ENCODE measurements at places on chromosomes 4 and X.
A peak's percentile ranks its signal among the peaks of the same experiment; 100 is the strongest.

GRCh38 chrX:110114260-110114776 is 111.4 kb downstream of the TMEM164 start:
- DNase-seq: no peak

DNA sequence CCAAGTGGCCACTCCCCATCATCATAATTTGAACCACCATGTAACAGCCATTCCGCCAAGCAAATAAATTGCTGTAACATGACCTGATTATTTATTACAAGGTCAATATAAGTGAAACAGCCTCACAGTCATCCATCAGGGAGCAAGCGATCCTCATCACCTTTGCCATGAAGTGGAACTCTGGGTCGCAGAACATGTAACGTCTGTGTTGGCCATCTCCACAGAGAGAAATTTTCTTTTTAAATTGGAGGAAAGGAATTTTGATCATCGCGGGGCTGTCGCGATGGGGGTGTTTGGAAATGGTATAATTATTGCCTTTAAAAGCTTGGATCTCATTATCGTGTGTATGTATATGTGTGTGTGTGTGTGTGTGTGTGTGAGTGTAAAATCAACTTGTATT is 90.2 kb downstream of the SHOX start:
- no peak for DNase-seq

DNA sequence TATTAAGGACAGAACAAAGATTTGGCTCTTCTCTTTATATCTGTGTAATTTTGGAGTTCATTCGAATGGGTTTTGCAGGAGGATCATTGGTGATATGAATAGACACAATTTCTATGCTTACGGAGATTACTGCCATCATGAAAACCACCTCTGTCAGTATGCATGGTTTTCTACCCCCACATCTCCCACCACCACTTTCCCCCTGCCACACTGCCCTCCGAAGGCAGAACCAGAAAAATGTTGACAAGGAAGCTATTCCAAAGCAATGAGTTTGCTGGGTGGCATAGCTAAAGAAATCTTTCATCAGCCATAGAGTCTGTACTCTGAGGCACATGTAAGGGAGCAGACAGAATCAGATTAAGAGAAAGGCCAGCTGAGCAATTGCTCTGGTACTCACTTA is 567.3 kb upstream of the ACTRT1 start:
- DNase-seq: no peak

- peak; percentile 50 for DNase-seq
These were observed 5.2 kb upstream of the ARX start for GRCh38 chrX:25020905-25021449.

GRCh38 chr4:112284662-112285411 is 867 bp downstream of the TIFA start:
- DNase-seq: peak; percentile 13

GRCh38 chr4:108352664-108353308 is 184.1 kb upstream of the LEF1 start:
- DNase-seq: no peak

GRCh38 chr4:26490111-26490959 is at the start of gene CCKAR:
Gene CCKAR, minus strand, starts transcription at chr4:26490484. Its CDS starts 217 bp downstream, at chr4:26490267.
- no peak for DNase-seq

GRCh38 chr4:83561381-83561780 is 25.5 kb downstream of the GPAT3 start:
- DNase-seq: no peak

GRCh38 chrX:124337916-124338315 is 5.5 kb downstream of the TEX13D start:
- no peak for DNase-seq

DNA sequence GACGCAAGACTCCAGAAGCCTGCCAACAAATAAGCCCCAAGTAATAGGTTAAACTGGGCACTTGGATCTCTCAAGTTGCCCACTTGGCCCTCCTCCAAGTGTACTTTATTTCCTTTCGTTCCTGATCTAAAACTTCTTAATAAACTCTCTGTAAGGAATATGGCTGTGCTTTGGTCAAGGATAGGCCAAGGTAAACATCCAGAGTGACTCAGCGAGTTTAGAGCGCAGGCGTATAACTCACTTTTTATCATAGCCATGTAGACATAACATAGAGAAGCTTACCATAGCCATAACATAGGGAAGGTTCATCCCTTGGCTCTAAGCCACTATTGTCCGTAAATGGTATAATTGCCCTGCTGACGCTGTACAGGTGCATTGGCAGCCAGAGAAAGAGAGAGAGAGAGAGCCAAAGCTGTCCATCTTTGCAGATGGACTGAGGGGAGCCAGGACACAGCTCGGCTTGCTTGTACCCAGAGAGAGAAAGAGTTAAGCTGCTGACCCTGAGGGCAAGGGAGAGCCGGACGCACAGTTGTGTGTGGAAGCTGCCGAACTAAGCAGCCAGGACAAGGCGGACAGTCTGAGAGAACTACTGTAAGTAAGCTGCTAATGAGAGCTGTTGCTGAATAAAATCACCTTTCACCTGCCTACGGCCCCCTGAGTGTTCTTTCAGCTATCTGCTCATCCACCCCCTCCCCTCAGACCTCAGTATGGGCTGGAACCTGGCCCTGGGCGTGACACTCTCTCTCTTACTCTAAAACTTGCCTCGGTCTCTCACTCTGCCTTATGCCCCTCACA is 1.8 kb downstream of the TLR1 start:
- DNase-seq: no peak

DNA sequence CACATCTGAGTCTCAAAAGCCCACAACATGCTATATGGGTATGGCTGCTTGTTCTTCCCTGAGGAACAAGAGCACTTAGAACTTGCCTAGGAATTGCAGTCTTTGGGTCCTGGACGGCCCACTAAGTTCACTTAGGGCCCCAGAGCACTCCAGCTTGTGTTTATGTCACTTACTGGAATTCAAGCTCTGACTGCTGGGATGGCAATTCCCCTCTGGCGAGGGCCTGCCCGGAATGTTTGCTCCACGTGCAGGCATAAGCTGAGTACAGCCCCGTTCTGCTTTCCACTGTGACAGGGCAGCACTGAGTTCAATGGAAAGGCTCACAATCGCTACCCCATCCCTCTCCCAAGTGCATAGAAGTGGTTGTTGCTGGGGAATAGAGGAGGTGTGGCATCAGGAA is 25.9 kb upstream of the RASSF6 start:
- no peak for DNase-seq

DNA sequence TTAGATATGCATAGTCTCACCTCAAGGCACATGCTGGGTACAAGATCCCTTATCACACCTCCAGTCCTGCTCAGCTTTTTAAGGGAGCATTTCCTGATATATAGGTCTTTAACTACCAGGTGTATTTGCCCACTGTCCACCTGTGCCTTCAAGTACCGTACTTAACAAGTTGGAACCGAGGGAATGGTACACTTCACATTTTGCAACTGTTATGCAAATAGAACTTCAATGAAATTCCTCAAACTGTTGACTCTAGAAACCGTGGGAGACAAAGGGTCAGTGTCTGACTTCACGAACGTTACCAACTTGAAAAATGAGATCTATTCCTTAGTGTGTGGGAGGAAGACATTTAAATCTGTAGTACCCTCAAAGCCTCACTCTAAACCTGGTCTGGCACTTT is 5.2 kb downstream of the TRIM2 start:
- no peak for DNase-seq

- DNase-seq: no peak
These were observed 456.0 kb upstream of the FAM241A start for GRCh38 chr4:111689214-111689613.

Measured in hepatic stellate cell (primary cell).